ENCODE measurements at places on chromosomes 1 and 21.

- DNase-seq = peak; percentile 37
These were observed 717 bp downstream of the YBX1 start for GRCh38 chr1:42682739-42683531.

GRCh38 chr1:38608202-38608864 is 251.2 kb downstream of the RRAGC start:
- no peak for DNase-seq

GRCh38 chr1:19597496-19598309 is 46.4 kb upstream of the NBL1 start:
- no peak for DNase-seq

GRCh38 chr1:184145083-184145482 is 93.6 kb downstream of the TSEN15 start:
- no peak for DNase-seq

DNA sequence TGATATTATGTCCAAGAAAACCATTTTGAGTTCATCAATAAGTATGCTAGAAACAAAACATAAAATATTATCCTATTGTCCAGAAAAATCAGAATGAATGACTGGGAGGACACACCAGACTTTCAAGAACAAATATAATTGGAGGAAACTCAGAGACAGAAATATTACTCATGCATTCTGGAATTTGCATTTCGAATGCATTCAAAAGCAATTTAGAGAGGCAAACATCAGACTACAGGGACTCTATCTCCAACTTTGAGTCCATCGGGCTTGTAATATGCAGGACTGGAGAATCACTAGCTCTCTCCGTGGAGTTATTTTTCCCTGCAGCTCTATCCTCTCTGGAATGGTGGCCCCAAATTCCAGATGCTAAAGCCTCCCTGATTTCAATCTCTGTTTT is 161.8 kb downstream of the CDC42BPA start:
- DNase-seq = no peak

DNA sequence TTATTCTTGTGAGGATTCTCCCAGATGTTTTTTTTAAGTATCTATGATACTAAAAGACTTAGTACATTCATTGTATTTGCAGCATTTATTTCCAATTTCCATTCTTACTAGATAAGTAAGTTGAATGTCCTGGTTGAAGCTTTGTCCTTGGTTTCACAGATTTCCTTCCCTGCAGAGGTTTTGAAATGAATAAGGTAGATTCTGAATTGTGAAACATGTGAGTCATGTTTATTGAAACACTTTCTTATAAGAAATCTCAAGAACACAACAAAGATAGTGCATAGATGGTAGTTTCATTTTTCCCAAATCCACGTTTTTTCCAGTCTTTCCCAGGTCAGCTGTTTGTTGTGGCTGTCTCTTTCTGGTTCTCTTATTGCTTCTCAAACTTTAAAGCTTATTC is 24.8 kb downstream of the GABPA start:
- no peak for DNase-seq

DNA sequence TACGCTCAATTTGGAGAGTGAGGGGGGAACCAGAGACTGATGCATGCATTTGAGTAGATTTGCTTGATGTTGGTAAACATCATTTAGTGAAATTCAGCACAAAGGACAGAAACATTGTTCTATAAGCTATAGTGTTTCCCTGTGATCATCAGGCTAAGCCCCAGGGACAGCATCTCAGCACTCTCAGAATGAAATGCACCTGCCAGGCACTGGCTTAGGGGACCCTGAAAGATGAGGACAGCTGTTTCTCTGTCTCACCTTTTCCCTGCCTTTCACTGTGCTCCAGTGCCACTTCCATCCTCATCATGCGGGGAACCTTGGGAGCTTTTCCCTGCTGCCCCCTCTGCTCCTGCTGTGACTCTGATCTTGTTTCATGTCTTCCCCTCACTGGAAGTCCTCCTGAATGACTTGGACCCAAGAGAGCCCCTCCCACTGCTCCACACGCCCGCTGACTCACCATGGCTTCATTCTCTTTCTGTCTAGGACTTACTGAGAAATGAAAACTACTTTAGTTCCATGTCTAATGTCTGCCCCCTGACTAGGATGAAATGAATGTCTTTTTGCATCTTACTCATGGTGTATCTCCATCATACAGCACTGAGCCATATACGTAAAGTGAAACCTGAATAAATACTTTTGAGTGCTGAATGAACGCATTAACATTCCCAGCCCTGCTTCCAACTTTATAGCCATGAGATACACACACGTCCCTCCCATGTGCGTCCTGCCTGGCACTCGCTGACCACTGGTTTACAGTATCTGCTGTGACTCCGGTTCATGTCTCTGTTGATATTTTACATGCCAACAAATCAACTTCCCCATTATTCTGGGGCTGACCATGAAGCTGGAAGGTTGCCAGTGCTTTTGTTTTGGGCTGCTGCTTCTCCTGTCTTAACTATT is 182.0 kb downstream of the PCP4 start:
- no peak for DNase-seq

DNA sequence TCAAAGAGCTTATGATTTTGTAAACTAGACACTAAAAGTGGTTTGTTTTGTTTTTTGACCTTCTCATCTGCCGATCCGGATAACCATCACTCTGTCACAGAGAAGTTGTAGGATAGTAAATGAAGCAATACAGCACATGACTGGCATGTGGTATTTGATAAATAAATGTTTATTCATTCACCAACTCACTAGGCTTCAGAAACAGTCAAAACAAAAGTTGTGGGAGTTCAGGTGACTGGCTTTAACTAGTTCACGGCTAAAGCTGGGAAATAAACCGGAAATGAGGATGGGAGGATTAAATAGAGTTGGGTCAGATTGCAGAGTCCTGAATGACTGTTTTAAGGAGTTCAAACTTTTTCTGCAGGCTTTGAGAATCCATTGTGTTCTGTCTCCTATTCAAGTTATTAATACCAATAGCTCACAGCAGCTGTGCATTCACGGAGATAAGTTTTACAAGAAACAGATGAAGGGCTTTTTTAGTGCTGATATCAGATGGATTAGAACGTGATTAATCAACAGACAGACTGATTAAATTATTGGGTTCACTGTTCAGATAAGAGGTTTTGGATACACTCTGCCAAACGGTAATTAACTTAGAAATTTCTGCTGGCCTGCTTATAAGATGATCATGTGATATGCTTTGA is 463.3 kb downstream of the DPYD start:
- DNase-seq = no peak

DNA sequence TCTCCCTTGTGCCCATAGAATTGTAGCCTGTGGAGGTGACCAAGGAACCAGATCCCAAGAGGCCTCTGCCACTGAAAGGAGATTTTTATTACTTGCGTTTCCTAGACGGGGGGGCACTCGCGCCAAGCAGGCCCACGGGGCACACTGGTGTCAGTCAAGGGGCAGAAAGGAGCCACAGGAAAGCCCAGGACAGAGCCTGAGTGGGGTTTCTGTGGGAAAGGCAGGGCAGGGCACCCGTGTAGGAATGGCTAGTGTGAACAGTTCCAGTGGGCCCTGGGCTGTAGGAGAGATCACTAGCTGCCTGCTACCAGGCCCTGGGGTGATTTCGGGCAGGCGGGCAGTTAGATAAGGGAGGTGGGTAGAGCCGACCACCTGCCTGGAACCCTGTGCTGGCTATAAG is 70.8 kb downstream of the ADARB1 start:
- no peak for DNase-seq

- DNase-seq = no peak
These were observed 211.7 kb upstream of the PTGFR start for GRCh38 chr1:78279051-78279450.

DNA sequence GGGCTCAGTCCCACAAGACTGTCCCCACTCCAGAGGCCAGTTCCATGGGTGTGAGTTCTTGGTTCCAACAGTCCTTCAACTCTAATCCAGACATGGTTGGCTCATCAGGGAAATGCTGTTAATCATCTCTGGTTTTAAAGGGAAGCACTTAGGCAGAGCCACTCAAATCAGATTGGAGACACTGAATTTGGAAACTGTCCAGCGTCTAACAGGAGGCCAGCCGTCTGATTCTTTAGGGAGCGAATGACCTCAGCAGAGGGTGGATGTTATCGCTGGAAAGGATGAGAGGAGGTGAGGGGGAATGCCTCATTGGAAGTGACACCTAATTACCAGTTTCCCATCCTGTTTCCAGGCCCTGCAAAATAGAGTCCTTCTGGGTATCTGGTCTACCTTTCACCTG is 22.8 kb upstream of the LRRC38 start:
- no peak for DNase-seq

GRCh38 chr1:10520497-10520896 is 45.7 kb downstream of the PEX14 start:
- DNase-seq = no peak

DNA sequence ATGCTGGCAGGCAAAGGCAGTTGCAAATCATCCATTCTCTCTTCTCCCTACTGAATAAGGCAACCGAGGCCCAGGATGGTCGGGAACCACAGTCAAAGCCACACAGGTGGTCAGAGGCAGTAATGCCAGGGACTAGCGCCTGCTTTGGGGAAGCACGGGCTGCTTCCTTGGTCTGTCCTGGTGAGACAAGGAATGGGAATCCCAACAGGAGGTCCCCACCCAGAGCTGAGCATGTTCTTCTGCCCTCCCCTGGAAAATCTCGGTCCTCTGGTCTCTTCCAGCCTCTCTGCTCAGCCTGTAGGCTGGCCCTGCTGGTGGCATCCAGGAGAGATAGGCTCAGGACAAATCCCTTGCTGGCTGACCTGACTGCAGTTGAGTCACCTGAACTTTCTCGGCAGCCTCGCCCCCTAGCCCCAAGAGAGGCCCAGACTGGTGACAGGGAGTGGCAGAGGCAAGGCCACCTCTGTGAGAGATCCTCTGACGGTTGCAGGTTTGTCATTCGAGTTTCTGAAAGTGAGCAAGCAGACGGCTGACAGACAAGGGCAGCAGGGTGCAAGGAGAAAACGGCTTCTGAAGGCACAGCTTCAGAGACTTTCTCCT is 5.8 kb downstream of the OLIG1 start:
- no peak for DNase-seq

DNA sequence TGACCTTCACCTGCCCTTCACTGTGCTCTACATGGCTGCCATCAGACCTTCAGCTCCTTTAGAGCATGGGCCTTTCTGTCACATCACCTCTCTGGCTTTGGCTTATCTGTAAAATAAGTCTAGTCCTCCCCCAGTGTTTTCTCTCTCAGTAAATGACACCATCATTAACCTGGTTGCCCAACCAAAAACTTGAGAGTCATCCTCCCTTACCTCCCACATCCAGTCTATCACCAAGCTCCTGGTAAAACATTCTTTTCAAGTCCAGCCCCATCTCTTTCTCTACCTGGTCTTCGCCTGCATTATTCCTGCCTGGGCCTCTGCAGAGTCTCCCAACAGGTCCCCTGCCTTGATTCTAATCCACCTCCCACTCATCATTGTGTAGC is 13.1 kb downstream of the SLC26A9 start:
- DNase-seq = no peak

- DNase-seq = no peak
These were observed 82.7 kb downstream of the KAZN start for GRCh38 chr1:14681182-14681581.

GRCh38 chr1:215606564-215607168 is 39.6 kb downstream of the KCTD3 start:
- no peak for DNase-seq

DNA sequence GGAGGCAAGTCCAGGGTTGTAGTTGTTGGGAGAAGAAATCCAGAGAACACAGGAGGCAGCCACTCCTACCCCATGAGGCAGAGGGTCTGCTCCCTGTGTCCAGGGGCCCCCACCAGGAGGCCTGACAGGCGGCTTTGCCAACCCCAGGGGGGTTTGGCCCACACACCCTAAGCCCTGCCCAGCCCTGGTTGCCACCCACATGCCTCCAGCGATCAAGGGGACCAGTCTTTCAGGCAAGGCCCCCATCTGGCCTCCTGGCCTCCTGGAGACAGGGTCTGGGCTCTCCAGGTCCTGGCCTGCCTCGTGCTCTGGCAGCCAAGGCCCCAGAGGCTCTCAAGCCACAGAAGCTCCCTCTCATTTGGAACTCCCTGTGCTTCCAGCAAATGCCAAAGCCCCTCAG is 38.5 kb downstream of the SDC3 start:
- DNase-seq = no peak

- no peak for DNase-seq
These were observed 72.0 kb downstream of the ST6GALNAC5 start for GRCh38 chr1:76939050-76939816.

GRCh38 chr1:221756830-221757551 is 15.1 kb upstream of the DUSP10 start:
- no peak for DNase-seq

- no peak for DNase-seq
These were observed 39.0 kb upstream of the IL20 start for GRCh38 chr1:206826394-206826793.

- DNase-seq = no peak
These were observed 204.0 kb upstream of the HMCN1 start for GRCh38 chr1:185530215-185530614.

GRCh38 chr1:65207317-65207716 is 59.3 kb downstream of the AK4 start:
- DNase-seq = no peak

- DNase-seq = no peak
These were observed 37.8 kb downstream of the IER5 start for GRCh38 chr1:181126289-181126688.

DNA sequence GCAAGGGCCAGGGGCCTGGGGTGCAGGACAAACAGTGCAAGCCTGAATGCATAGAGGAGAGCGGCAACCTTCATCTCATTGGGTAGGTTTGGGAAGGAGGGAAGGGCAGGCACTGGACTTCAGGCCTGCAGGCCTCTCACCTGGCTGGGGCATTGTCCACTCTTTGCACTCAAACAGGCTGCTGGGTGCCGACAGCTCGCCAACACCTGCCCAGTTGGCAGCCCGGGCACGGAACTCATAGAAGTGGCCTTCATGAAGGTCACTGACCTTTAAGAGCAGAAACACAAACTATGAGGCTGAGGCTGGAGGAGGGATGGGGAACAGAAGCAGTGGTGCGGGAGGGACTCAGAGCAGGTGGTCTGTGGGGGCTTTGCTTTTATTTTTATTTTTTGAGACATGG is 30.7 kb downstream of the MYOM3 start:
- no peak for DNase-seq

DNA sequence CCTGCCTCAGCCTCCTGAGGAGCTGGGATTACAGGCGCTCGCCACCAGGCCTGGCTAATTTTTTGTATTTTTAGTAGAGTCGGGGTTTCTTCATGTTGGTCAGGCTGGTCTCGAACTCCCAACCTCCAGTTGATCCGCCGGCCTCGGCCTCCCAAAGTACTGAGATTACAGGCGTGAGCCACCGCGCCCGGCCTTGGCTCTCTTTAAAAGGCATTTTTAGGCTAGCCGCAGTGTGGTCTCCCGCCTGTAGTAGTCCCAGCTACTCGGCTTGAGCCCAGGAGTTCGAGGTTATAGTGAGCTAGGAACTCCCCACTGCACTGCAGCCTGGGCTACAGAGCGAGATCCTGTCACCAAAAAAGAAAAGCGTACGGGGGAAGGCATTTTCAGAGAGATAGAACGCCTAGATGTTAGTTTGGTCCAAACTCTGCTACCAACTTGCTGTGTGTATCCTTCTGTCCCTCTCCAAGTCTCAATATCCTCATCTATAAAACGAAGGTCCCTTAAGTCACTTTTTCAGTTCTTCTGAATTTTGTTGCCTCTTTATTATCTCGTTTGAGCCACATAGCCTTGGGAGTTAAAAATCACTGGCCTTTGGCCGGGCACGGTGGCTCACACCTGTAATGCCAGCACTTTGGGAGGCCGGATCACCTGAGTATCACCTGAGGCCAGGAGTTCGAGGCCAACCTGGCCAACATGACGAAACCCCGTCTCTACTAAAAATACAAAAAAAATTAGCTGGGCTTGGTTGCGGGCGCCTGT is 734 bp downstream of the MED18 start:
- DNase-seq = no peak

Data from activated naive CD8-positive, alpha-beta T cell treated with anti-CD3 and anti-CD28 coated beads, Interleukin-2, amount 50 U/mL, for 16 hours (primary cell).